Activated CD4-positive, alpha-beta T cell treated with anti-CD3 and anti-CD28 coated beads, Interleukin-2, amount 50 U/mL, for 24 hours (primary cell): ENCODE measurements at places on chromosomes 6 and 20.

- DNase-seq = peak; percentile 38
Measured at GRCh38 chr6:109690373-109690736, 647 bp downstream of the AK9 start.

DNA sequence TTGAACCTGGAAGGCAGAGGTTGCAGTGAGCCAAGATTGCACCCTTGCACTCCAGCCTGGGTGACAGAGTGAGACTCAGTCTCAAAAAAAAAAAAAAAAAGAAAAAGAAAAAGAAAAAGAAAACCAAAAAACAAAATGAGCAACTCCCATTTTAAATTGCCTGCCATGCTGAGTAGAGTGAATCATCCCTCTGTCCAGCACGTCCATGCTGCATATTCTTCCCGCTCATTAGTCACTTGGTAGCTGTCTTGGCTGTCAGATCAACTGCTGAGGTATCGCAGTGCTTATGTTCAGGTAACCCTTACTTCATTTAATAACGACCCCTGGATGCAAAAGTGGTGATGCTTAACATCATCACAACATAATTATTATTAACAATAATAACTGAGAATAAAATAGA, 72.6 kb upstream of the RNF24 start:
- DNase-seq = no peak

GRCh38 chr6:40848038-40848437, 191.0 kb downstream of the UNC5CL start:
- DNase-seq = no peak

GRCh38 chr6:88565836-88566235, 397.6 kb downstream of the RNGTT start:
- DNase-seq = no peak

DNA sequence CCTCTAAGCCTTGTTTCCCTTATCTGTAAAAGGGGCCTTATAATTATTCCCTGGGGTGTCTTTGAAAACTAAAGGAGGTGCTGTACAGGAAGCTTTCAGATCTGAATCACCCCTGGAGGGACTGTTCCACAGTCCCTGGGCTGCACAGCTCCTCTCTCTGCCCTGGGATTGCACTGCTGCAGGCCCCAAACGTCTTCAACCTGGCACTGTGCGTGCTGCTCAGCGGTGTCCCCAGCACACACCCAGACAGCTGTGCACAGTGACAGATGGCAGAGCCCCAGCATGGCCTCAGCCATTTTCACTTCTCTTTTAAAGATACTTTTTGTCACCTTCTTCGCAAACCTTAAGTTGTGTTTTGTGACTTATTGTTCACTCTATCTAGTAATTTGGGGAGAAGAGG, 50.7 kb upstream of the INSM1 start:
- no peak for DNase-seq

GRCh38 chr6:101830501-101831031, 437.1 kb downstream of the GRIK2 start:
- DNase-seq = no peak

DNA sequence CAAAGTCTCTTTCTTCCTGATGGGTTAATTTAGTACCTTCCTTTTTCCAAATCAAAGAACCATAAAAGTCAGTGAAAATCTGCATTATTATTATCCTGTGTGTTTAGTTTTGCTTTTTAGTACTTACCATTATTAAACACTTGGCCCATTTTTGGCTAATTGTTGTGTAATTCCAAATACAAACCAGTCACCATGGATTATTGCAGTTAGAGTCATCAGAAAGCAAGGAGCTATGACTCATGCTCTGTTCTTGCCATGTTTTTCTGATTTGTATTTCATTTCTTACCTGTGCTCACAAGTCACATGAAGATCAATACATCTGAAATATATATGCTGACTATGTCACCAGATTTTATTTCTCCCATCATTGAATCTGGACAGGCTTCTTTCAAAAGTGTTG, 31.3 kb downstream of the SLC22A3 start:
- no peak for DNase-seq

DNA sequence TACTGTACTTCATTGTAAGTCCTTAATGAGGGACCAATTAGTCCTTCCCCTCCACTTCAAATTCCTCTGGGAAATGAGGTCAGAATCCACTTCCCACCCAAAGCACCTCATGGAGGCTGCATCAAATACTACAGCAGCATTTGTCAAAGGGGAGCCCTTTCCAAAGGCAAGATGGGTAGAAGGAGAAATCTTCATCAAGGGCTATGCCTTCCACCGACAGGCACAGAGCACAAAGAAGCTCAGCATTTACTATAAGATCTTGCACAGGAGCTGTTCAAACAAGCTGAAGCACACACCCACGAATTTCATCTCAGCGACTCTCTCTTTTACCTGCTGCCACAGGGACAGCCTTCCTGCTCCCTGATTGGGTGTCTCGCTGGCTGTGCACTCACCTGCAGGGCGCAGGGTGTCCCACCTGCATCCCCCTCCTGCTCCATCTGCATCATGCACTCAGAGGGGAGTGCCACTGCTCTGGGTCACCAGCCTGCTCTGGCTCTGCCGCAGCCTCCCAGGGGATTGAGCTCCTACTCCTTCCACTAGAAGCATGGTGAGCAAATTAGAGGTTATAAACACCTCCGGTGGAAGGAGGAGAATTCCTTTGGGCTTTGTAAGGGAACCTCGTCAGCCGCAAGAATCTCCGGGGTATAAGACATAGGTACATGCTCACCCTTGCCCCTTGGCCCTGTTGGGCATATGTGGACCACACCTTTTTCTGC, 164.5 kb downstream of the ATXN1 start:
- no peak for DNase-seq
